ENCODE measurements at places on chromosomes 11 and 22.

GRCh38 chr11:65742353-65742752 is 21.8 kb upstream of the RNASEH2C start:
- DNase-seq: no peak

DNA sequence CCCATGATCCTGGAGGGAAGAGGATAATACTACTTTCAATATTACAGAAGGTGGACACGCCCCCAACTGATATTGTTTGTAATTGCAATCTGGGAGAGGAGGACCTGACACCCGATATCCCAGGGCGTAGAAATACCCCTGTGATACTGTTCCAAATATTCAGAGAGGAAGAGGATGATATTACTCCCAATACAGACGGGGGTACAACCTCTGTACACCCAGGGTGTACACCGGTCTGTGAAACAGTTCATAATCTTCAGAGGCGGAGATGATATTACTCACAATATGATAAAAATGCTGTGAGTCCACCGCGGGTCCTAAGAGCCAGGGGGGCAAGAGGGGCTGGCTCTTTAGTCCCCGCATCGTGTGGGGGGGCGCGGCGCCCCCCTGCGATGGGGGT is 57.2 kb upstream of the ALDH3B2 start:
- DNase-seq: no peak

- no peak for DNase-seq
Measured at GRCh38 chr11:111465400-111465799, 46.8 kb downstream of the BTG4 start.

DNA sequence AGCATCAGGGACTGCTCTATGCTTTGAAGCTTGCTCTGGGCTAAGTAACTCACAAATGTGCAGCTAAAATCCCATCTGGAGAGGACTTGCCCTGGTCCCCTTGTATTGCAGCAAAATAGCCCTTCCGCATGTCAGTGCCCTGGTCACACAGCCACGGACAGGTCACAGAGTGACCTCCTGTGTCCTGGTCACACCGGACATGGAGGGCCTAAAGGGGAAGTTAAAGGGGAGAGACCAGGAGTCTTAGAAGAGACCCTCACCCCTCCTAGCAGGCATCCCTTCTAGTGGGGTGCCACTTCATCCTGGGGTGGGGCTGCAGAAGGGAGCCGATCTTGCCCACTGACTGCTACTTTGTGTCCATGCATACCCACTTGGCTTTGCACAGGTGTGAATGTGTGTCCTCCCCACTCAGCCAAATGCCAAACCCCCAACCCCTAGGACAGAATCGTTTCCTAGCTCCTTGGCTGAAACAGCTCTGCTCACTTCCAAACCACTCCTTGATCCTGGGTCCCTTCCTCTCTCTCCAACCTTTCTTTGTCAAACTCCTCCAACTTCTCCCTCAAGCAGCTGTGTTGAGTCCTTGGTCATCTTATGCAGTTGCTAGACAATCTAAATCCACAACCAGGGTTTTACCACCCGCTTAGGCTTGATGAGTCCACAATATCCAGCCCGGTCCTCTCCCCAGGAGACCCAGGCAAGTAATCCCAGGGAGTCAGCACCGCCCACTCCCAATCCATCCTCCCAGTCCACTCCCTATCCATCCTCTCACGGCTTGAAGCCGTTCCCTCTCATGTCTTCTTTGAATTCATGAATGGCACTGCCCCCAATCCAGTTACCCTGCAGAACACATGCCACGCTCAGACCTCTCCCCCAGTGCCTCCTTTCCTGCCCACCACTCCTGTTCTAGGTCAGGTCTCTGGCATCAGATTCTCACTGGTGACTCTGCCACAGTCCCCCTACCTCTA is 3.3 kb upstream of the FXYD6 start:
- no peak for DNase-seq

DNA sequence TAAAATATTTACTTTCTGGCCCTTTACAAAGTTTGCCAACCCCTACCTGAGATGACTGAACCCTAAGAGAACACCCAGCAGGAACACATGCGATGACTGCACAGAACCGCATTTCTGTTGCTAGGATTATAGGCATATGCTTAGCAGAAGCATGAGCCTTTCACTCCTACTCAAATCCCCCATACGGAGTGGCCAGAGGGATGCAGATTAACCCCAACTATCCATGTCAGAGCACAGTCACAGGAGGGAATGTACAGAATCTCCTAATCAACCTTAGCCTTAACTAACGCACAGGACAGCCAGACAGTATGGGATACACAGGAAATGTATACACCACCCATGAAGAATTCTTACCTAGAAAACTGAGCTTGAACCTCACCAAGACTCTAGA is 6.2 kb downstream of the HPS4 start:
- no peak for DNase-seq

GRCh38 chr11:119100994-119101758 is 477 bp downstream of the DPAGT1 start:
- no peak for DNase-seq

DNA sequence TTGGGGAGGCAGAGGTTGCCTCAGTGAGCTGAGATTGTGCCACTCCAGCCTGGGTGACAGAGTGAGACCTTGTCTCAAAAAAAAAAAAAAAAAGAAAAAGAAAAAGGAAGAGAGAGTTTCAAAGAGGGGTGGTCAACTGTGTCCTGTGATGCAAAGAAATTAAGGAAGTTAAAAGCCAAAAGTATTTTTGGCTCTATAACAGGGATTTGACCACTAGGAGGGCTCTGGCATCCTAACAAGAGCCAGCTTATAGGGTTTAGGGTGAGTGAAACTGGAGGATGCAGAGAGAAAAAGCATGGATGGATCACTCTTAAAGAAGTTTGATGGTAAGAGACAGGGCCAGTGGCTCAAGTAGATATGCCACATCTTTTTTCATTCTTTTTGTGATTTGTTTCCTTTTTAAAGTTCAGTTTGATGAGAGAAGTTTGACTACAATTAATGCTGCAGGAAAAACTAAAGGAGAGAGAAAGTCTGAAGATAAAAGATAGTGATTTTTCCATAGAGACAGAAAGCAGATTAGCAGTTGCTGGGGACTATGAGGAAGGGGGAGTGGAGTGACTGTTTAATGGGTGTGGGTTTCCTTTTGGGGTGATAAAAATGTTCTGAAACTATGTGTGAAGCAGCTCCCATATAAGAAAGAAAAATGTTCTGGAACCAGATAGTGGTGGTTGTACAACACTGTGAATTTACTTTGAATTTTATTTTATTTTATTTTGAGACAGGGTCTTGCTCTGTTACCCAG is 11.1 kb upstream of the MICAL2 start:
- no peak for DNase-seq

DNA sequence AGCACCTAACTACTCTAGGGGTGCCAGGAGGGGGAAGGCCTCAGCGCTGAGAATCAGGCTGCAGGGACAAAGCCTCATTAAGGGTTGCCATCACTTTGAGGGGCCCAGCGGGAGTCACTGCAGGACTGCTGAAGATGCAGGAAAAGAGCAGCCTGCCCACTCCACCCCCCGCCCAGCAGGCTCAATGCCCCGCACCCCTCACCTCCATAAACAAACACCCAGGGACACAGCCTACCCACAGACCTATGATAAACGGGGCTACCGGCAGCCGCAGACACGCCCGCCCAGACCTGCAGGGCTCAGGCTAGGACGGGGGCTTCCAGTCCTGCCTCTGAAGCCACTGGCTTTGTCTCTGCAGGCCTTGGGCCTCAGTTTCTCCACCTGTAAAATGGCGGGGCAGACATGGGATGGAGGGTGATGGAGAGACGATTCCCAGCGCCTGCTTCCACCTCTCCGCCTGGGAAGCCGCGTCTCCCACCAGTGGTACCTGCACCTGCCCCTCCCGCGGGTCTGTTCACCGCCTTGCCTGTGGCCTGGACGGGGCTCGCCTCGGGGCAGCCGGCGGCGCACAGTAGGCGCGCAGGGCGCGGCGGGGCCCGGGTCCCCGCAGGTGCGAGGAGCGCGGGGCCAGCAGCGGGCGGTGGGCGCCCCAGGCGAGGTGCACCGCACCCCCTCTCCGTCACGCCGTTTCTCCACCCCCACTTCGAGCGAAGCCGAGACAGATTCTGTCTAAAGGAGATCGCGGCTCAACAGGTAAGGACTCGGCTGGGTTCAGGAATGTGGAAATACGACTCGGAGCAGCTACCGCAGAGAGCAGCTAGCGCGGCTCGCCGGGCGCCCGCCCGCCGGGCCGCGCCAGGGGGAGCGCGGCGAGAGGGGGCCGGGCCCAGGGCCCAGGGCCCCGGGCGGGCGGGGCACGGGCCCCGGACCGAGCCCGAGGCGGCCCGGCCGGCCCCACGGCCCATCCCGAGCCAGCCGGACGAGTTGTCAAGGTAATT is 1.5 kb downstream of the WNT7B start:
- DNase-seq: no peak

GRCh38 chr11:126457817-126458216 is 102.3 kb downstream of the ST3GAL4 start:
- DNase-seq: no peak

DNA sequence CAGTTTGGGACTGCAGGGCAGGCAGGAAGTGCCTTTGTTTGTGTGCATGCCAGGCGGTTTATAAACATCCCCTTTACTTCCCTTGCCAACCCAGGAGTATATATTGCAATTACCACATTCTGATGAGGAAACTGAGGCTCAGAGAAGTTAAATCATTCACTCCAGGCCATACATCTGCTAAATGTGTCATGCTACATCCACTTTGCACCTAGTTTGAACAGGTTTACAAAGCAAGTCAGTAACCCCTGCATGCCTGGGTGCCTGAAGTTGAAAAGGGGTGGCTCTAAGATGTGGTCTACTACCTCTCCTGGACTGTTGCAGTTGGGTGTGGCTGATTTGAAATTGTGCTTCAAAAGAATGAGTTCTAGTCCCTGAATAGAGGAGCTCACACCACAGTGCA is 23.6 kb downstream of the FLI1 start:
- DNase-seq: no peak

DNA sequence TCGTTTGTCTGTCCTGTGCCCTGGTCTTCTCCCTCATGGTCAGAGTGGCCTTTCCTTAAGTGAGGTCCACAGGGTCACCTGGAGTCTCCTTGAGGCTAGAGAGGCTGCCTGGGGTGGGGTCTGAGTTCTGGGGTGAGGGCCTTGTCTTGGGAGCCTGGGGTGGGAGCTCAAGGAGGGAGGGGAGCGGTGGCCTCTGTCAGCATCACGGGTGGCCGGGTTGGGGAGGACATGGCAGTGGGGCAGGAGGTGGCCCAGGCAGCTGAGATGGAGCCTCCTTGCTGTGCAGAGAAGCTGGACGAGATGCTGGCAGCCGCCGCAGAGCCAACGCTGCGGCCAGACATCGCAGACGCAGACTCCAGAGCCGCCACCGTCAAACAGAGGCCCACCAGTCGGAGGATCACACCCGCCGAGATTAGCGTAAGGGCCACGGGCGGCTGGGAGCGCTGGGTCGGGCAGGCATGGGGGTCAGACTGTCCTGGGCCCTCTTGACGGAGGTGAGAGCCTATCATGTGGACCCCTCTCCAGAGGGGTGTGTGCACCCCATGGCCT is 23.3 kb upstream of the ACR start:
- DNase-seq: no peak

DNA sequence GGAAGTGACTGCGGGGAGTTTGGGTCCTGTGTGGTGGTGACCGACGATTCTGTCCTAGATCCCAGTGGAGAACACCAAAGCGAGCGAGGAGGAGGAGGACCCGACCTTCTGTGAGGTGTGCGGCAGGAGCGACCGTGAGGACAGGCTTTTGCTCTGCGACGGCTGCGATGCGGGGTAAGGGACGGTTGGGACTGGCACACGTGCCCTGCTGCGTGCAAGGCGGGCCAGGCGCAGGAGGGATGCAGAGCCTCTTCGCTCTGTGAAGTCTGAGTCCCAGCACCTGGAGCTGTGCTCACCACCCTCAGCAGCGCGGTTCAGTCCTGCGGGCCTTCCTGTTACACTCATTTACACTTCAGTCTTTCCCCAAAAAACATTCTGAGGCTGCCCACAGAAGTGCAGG is 16.2 kb downstream of the PHRF1 start:
- no peak for DNase-seq

- no peak for DNase-seq
Measured at GRCh38 chr22:29195118-29195963, 10.4 kb upstream of the EMID1 start.

DNA sequence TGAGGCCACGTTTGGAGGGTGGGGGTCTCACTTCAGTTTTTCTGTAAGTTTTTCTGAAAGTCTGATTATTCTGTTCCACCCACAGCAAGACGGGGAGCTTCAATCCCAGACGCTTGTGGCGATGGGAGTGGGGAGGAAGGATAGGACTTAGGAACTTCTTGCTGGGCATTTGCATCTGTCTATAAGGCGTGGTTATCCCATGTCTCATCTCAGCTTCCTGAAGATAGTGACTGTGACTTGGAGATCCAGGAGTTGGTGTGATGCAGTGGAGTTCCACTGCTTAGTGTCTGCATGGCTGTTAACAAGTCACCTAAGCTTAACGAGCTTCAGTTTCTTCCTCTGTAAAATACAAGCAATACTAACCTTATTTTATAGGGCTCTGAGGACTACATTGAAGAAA is 58.9 kb upstream of the BARX2 start:
- DNase-seq: no peak

GRCh38 chr11:78338138-78338537 is 79.5 kb downstream of the GAB2 start:
- no peak for DNase-seq

DNA sequence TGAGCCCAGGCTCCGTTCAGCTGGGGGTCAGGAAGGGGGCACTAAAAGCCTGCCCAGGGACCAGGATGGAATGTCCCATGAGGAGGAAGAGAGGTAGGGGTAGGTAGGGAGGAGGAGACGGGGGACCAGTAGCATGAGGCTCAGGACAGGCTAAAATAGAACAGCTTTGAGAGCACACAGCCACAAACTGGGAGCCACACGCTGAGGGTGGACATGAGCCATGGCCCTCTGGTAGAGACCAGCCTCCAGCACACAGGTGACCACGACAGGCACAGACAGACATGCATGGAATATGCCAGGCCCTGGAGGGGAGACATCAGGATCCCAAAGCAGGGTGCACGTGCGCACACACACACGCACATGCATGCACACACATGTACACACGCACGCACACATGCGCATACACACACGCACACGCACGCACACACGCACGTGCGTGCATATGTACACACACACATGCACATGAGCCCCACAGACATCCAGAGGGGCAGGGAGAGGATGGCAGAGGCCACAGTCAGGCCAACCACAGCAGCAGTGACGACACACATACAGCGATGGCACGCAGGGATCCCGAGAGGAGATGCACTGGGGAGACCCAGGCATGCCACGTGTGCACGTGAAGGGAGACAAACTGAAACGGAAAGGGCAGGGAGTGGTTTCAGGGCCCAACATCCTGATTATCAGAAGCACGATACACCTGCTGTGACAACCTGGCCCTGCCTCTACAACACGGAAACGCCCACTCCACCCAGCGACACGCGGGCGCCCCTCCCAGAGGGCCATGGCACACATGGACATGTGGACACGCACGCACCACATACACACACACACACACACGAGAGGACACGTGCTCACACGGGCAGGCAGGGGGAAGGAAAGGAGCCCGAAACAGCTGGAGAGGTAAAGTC is 25.7 kb downstream of the LRRC10B start:
- DNase-seq: no peak

GRCh38 chr22:24112188-24112587 is 69.1 kb upstream of the SUSD2 start:
- no peak for DNase-seq

- DNase-seq: no peak
Measured at GRCh38 chr22:32469799-32470212, 4.8 kb upstream of the FBXO7 start.
